ENCODE measurements at places on chromosomes 4 and X.

GRCh38 chr4:111812114-111812513 is 333.1 kb upstream of the FAM241A start:
- DNase-seq = no peak

DNA sequence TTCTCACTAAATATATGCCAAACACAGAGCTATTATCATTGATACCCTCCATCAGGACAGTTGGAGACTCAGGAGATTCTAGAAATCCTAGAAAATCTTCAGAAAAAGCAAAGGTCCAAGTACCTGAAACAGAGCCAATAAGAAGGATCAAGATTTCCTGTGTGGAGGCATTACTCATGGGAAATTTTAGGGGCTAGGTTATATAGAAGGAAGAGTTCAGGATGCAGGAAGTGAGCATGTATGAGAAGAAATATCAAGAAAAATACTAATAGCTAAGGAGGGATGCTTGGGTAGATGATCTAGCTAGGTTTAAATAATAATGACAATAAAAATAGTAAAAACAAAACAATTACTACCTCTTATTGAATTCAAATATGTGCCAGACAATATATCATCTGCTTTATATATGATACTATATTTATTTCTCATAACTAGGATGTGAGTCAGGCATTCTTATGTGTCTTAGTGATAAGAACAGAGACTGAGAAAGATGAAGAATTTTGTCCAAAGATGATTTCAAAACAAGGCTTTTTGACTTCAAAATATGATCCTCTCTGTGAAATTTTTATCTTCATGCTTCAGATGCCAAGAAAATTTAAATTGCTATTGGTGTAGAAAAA is 66.4 kb upstream of the HHIP start:
- peak; percentile 23 for DNase-seq

GRCh38 chr4:8917868-8918783 is 46.5 kb upstream of the HMX1 start:
- DNase-seq = peak; percentile 84

DNA sequence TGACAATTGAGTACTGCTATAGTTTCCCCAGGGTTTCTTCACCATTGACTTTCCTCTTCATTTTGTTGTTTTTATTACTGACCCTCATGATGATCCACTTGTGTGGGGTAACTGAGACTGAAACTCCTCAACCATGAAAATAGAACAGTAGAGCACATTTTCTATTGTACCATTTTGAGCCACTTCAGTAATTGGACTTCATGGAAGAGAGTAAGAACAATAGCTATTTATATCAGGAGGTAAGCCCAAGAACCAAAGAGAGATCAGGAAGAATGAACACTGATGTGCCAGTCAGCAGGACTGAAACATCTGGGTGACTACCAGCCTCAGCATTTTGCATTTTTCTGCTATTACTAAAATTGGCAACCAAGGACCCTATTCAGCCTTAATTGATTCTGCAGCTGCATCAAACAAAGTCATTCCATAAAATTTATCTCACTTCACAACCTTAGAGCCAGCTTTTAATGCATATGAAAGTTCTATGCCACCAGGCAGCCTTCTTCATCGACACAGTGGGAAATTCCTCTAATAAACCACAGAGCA is 151.4 kb downstream of the BANK1 start:
- DNase-seq = no peak

- DNase-seq = peak; percentile 18
These were observed 6.0 kb downstream of the EREG start for GRCh38 chr4:74370912-74371311.

GRCh38 chr4:169254546-169254983 is 16.2 kb downstream of the SH3RF1 start:
- DNase-seq = no peak

DNA sequence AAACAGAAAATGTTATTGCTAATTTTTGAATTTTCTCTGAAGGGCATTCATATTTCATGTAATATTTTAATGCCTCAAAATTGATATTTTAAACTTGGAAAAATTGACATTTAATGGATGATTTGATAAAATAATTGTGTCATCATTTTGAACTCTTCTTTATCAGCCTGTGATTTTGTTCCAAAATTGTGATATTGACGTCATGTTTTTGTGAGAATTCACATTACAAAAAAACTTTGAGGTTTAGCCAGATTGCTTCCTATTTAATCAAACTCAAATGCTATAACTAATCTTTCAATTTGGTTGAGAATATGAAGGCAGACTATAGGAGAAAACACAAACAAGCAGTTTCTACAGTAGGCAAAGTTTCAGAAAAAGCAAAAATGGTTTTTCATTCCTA is 137.4 kb downstream of the GRIA2 start:
- no peak for DNase-seq

DNA sequence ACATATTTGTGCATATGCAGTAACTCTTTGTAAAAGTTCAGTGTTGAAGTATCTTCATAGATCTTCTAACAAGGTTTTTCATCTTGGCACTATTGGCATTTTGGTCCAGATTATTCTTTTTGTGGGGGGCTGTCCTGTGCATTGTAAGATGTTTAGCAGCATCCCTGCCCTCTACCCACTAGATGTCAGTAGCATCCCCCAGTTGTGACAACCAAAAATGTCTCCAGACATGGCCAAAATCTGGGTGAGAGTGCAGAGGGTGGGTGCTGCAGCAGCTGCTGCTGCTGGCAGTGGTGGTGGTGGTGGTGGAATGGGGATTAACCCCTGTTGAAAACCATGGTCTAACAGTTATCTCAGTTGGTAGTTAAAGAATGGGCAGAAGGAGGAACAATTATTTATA is 370.0 kb downstream of the GPAT3 start:
- no peak for DNase-seq

DNA sequence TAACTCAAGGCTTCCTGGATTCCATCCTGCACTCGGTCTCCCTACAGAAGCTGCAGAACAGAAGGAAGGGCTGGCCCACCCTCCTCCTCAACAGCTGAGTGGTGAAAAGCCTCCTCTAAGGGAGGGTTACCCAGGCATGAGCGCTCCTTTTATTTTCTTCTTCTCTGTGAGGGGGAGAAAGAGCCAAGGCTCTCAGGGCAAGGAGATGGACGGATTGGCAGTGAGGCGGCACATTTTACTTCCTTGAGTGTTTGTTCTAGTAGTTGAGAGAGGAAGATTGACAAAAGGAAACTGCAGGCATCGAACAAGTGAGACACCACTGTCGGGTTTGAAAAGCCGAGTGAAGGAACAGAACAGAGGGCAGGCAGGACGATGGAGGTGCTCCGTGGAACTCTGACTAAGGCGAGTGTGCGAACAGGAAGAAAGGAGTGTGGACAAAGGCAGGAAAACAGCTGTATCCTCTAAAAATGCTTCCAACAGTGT is 38.4 kb upstream of the STS start:
- no peak for DNase-seq

- DNase-seq = no peak
These were observed 26.1 kb downstream of the ARFIP1 start for GRCh38 chr4:152805818-152806217.

GRCh38 chrX:82127228-82128123 is 925.6 kb downstream of the SH3BGRL start:
- no peak for DNase-seq

DNA sequence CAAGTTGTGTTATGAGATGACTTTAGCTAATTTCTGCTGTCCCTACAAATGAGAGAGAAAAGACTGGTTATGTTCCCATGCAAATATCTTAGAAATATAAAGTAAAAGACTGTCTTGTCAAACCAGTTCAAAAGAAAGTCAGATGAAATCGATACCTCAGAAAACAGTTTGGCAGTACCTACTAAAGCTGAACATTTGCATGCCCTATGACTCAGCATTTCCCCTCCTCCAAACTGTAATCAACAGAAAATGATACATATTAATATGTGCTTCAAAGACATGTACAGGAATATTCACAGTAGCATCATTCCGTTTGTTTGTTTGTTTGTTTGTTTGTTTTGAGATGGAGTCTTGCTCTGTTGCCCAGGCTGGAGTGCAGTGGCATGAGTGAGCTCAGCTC is 90.3 kb downstream of the ARX start:
- DNase-seq = no peak

- no peak for DNase-seq
These were observed 131.9 kb downstream of the ANXA5 start for GRCh38 chr4:121564840-121565375.

- no peak for DNase-seq
These were observed 121.3 kb downstream of the EGF start for GRCh38 chr4:110034026-110034393.

DNA sequence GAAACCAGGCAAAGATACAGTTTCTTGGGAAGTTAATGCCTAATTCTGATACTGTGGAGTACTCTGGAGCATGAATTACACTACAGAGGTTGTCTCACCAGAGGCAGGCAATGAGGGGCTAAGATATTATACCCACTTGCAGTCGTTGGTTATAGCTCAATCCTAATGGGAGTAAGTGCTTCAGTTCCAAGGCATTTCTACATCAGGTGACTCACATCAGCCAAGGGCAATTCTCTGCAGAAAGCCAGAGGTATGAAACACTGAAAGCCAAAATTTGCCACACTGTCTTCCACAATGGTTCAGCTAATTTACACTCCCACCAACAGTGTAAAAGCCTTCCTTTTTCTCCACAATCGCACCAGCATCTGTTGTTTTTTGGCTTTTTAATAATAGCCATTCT is 174.0 kb upstream of the IL15 start:
- no peak for DNase-seq

DNA sequence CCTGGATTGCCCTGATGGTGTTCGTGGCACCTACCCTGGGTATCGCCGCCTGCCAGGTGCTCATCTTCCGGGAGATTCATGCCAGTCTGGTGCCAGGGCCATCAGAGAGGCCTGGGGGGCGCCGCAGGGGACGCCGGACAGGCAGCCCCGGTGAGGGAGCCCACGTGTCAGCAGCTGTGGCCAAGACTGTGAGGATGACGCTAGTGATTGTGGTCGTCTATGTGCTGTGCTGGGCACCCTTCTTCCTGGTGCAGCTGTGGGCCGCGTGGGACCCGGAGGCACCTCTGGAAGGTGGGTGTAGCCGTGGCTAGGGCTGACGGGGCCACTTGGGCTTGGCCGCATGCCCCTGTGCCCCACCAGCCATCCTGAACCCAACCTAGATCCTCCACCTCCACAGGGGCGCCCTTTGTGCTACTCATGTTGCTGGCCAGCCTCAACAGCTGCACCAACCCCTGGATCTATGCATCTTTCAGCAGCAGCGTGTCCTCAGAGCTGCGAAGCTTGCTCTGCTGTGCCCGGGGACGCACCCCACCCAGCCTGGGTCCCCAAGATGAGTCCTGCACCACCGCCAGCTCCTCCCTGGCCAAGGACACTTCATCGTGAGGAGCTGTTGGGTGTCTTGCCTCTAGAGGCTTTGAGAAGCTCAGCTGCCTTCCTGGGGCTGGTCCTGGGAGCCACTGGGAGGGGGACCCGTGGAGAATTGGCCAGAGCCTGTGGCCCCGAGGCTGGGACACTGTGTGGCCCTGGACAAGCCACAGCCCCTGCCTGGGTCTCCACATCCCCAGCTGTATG is 1.8 kb downstream of the AVPR2 start:
- DNase-seq = no peak

- DNase-seq = no peak
These were observed 66.9 kb downstream of the ARHGEF38 start for GRCh38 chr4:105619188-105619931.

- peak; percentile 18 for DNase-seq
These were observed 493 bp upstream of the KCNIP4 start for GRCh38 chr4:21949073-21949457.

DNA sequence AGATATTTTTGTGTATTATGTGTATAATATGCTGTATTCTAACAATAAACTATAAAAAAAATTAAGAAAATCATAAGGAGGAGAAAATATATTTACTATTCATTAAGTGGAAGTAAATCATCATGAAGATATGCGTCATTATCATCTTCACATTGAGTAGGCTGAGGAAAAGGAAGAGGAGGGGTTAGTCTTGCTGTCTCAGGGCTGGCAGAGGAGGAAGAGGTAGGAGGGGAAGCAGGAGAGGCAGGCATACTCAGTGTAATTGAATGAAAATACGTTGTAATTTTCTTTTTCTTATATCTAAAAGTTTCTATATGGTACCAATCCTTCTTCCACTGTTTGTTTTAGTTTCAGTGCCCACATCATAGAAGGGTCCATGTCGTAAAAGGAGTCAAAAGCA is 9.8 kb upstream of the TMEM185A start:
- no peak for DNase-seq

DNA sequence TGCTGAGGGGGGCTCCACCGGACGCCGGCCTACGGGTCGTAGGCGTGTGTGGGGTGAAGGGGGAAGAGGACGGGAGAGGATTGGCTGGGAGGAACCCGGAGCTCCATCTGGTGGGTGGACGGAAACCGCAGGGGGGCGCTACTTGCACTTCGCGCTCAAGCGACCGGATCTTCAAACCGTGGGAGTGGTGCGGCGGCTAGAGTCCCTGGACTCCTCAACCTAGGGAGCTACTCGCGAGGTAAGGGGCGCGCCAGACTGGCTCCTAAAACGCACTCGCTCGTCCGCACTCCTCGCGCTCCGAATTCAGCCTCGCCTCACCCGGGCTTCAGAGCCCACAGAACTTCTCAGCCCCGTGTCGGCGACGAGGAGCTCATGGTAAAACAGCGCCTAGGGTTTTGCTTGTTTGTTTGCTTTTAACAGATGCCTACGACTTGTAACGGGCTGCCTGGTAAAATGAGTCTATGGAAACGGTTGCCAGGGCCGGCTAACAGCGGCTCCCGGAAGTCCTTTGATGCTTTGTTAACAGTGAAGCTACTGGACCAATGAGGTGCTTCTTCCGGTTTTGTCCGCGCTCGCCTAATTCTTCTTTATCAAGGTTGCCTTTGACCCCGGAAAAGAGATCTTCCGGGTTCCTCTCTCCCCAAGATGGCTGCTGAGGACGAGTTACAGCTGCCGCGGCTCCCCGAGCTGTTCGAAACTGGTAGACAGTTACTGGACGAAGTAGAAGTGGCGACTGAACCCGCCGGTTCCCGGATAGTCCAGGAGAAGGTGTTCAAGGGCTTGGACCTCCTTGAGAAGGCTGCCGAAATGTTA is at the start of gene IGBP1:
Gene IGBP1 (plus strand): TSS at position 145 of the 813 bp plus-strand sequence. CDS start 501 bp downstream, at position 646.
- DNase-seq = peak; percentile 96

GRCh38 chr4:10891866-10892265 is 207.3 kb upstream of the CLNK start:
- DNase-seq = no peak

DNA sequence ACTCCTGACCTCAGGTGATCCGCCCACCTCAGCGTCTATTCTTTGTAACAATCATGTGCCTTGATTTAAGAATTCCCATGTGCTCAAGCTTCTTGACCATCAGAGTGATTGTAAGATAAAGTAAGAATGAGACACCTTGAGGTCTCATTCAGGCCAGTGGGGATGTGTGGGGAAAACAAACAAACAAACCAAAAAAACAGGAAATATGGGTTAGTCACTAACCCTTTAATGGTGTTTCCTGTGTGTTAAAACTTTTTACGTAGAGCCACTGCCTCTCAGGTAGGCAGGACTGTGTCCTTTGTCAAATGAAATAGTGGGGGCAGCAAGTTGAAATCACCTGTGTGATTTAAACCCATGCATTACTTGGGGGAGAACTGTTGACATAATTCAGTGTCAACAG is 91.5 kb upstream of the DHRSX start:
- no peak for DNase-seq

GRCh38 chr4:165667969-165668368 is 205.1 kb upstream of the TLL1 start:
- DNase-seq = no peak

All from HTR-8/SVneo (cell line).